ENCODE measurements at places on chromosomes 7 and 10. TPM values are rescaled to one million over a fixed set of nuclear protein-coding genes. Genes with fewer than 3 reads are reported as not detected.

Gene ATOH7
- total RNA-seq: 0.20 TPM

Gene SPDYE8
- not detected for total RNA-seq

Gene RBM20
- total RNA-seq: 0.61 TPM

Gene NEUROD6
- total RNA-seq: not detected

DNA sequence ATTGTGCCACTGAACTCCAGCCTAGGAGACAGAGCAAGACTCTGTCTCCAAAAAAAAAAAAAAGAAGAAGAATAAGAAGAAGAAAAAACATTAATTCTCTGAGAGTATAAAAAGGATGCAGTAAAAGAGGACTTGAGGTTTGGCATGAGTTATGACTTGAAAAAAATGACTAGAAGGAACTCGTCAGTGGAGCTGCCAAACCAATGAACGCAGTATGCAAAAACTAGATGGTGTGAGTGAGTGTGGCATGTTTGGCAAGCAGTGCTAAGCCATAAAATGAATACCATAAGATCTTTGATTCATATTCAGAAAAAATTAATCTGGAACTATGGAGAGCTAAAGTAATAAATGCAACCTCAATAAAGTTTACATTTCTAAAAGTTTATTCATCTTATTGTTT, 68.6 kb upstream of the MEOX2 start:
- no peak for DNase-seq

DNA sequence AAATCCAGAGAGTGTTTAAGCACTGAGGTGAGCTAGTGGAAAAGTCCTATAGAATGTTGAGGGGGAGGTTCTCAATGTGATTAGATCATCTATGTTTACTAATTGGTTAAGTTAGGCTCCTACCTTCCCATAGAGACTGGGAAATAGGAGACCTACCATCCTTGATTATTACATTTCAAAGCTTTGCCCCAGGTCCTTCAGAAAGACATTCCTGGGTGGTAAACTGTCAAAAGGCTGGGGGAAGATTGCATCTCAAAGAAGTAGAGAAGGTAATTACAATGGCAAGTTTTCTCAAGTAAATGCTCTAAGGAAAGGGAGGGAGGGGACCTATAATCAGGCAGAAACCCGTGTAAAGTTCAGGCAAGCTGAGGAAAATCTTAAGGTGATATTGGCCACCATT, 247.8 kb upstream of the SMIM30 start:
- DNase-seq: no peak

- DNase-seq: no peak
Observed at GRCh38 chr7:133556048-133556447, 303.2 kb downstream of the EXOC4 start.

Gene ALOX5
- not detected for total RNA-seq

Gene LIPJ
- not detected for total RNA-seq

- DNase-seq: no peak
Observed at GRCh38 chr10:104899779-104900178, 258.7 kb downstream of the SORCS3 start.

GRCh38 chr7:108016841-108017775, 14.1 kb upstream of the LAMB1 start:
- no peak for DNase-seq

DNA sequence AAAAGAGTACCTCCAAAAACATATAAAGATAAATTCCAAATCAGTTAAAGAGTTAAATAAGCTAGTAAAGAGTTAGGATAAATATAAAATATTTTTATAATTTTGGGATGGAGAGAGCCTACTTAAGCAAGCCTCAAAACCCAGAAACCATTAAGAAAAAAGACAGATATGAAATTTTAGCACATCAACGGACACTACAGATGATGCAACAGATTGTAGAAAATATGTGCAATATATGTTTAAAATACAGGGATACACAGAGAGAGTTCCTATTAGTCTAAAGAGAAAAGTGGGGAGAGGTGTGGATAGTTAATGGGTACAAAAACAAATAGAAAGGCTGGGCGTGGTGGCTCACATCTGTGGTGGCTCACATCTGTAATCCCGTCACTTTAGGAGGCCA, 23.6 kb upstream of the USP54 start:
- no peak for DNase-seq

Gene FXYD4
- not detected for total RNA-seq

- DNase-seq: no peak
Observed at GRCh38 chr7:98137134-98137825, 30.6 kb downstream of the LMTK2 start.

DNA sequence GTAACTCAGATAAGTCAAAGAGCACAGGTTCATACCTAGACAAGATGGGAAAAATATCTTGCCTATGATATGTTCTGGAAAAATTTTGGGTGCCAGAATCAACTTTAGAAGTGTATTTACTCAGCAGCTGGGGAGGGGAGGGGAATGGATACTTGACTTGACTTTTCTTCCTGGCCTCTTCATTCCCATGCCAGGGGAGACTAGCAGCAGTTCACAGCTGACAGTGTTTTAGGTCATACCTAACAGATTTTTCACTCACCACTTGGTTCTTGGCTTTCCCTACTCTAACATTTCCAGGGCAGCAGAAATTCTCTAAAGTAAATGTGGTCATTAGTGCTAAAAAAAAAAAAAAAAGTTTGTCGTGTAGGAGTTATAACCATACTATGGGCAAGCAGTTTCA, 46.3 kb downstream of the TAS2R16 start:
- DNase-seq: no peak

DNA sequence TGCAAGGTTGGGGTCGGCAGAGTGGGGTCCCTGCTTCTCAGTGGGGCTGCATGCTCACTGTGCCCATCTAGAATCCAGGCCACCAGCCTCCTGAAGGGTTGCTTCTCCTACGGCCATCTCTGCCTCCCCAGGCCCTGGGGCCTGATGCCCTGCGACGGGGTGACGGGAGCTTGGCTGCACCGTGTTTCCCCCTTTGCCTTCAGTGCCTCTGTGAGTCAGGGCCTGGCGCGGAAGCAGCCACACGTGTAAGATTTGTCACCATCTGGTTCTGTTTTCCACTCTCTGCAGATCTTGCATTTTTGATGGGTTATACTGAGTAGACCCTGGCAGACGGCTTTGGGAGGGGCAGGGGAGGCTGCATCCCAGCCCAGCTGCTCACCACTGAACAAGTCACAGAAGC, 7.2 kb downstream of the ADAMTS14 start:
- no peak for DNase-seq

DNA sequence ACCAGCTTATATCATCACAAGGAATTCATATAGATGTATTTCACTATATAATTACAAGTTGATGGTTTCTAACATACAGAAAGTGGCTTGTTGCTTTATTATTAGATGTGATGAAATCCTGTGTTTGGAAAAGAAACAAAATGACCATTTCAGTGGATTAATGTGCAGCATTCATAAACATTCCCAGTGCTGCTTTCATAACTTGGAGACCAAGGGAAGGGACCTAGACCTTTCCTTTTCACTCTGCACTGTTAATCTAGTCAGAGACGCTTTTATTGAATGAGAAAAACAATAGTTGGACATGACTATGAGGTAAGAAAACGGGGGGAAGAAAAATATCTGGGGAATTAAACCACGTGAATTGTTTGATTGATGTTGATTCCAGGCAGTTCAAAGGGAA, 160.0 kb downstream of the HDAC9 start:
- DNase-seq: no peak

Gene PTPRE
- 2.3 TPM for total RNA-seq

GRCh38 chr7:137684776-137685175, 162.0 kb downstream of the DGKI start:
- no peak for DNase-seq

DNA sequence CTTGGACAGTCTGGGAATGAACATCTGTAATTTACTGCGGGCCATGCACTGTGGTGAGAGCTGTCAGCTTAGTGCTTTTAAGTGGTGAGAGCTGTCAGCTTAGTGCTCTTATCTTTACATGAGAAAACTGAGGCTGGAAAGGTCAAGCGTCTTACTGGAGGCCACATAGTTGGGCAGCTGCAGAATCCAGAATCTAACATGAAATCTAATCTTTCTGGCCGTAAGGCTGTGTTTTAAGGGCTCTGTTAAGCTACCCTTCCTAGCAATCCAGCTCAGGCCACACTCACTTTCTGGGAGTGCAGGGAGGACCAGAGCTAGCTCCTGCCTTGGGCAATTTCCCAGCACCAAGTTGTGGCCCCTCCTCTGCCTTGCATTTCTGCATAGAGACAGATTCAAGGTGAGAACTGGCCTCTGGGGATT, 70.2 kb downstream of the SORCS3 start:
- DNase-seq: no peak

Gene LIPN
- total RNA-seq: not detected

- DNase-seq: peak; percentile 59
Observed at GRCh38 chr7:158587162-158588084, at the start of gene PTPRN2. PTPRN2 (minus strand) TSS chr7:158587823.

Gene RAMP3
- not detected for total RNA-seq

Gene SCD
- 969 TPM for total RNA-seq

- no peak for DNase-seq
Observed at GRCh38 chr7:129375141-129375938, 58.9 kb upstream of the STRIP2 start.

DNA sequence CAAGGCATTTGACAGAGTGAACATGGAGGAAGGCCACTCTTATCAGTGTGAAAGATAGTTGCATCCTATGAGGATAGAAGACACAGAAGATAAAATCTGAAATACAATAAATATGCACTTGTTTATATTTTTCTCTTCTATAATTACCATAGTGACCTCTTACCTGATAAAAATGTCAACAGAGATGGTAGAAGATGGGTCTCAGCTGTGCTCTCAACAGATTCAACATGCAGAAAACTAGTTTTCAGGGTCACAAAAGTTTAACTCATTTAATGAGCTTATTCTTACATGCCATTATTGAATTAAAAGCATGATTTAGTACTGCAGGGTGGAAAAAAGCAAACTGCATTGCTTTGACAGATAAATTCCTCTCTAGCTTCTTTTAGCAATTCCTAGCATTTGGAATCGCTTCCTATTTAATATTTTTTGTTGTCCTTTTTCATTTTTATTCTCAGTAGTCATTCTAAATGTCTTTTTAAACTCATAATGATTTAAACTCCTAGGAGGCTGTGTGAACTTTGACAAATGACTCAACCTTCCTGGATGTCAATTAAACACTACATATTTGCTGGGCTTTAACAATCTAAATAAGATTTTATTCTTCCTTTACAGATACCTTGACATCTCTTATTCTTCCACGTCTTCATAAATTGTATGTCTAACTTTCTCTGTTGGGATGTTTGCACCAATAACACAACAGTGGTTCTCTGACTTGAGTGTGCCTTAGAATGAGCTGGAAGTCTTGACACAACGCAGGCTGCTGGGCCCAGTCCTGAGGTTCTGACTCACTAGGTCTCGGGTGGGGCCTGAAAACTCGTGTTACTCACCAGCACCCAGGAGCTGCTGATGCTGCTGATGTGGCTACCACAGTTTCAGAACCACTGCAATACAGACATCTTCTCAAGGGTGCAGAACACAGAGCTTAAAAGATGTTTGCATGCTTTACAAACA, 565.5 kb upstream of the IGFBP3 start:
- no peak for DNase-seq

Gene DEPP1
- total RNA-seq: 0.50 TPM

Gene DNAJB12
- total RNA-seq: 36.5 TPM

- no peak for DNase-seq
Observed at GRCh38 chr10:4982764-4983226, 19.6 kb downstream of the AKR1C1 start.

- no peak for DNase-seq
Observed at GRCh38 chr7:116772423-116772863, 89.9 kb upstream of the CAPZA2 start.

Gene GPR26
- not detected for total RNA-seq

DNA sequence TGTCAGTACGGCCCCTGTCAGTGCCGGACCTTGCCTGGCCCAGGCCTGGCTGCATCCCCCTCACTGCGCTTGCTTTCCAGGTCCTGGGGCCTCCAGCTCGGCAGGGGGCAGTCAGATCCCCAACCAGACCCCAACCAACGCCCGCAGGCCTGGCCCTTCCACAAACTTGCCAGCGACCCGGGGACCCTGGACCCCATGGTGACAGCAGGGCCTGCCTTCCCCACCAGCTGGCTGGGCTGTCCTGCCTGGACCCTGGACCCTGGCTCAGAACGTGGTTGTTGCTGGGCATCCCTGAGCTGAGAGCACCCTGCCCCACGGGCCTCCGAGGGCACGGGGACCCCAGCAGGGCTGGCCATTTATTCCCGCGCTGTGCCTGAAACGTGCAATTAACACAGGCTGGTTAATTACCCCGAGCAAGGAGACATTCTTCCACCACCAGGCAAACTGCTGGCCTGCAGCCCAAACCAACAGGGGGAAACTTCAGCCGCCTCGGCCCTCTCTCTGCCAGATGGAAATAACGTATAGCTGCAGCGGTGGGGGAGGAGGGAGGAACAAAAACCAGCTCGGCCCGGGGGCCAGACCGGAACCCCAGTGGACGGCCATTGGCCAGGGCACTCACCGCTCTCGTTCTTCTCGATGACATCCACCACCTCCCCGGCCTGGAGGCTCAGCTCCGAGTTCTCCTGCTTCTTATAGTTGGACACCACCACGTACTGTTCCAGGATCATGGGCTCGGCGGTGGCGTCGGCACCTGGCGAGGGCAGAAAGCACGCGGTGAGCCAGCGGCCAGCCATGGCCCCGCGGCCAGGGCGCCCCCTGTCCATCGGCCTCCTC, 167.1 kb downstream of the NEURL1 start:
- DNase-seq: no peak

Gene FAM25A
- total RNA-seq: not detected

DNA sequence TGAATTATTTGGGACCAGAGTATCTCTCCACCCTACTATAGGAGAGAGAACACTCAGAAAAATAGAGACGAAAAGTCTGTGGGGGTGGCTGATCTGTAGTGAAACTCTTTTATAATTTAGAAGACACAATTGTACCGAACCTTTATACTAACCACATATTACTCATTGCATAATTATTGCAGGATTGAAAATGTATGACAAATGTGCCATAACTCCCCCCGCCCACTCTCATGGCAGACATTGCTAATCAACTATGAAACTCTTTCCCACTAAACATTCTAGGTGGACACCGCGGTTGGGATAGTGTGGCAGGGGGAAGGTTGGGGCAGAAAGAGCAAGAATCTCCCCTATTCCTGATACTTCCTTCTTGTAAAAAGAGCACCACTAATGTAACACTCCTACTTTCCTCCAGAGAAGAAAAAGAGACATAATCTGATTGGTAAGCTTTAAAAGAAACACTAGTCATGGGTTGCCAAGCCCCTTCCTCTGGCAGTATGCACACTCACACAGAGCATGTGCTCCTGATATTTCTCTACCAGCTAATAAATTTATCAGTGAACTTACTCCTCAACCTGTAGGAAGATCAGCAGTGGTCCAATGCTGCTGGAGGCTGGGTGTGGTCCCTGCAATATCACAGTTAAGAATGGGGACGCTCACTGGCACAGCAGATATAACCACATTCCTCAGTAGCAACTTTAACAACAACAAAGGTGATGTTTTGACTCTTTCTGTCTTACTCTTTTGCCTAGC, 18.7 kb upstream of the ARID5B start:
- DNase-seq: no peak

GRCh38 chr7:146926841-146927240, 810.2 kb downstream of the CNTNAP2 start:
- no peak for DNase-seq

Gene SLC39A12
- total RNA-seq: not detected

DNA sequence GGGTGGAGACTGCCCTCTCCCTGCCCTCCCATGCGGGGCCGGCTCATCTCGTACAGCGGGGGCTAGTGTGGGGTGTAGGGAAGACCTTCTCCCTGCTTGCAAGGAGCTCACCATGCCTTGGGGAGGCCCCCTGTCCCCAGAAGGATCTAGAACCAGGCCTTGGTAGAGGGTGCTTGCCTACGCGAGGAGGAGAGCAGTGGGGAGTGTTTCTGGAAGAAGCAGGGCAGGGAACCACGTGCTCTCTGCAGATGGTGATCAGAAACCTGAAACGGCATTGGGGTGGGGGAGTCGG, 2.7 kb downstream of the MAFK start:
- no peak for DNase-seq

Data from neural crest cell (in vitro differentiated cells).